Progenitor cell of endocrine pancreas (in vitro differentiated cells): ENCODE measurements at places on chromosomes 2 and 18. TPM values are rescaled to one million over a fixed set of nuclear protein-coding genes. Genes with fewer than 3 reads are reported as not detected.

DNA sequence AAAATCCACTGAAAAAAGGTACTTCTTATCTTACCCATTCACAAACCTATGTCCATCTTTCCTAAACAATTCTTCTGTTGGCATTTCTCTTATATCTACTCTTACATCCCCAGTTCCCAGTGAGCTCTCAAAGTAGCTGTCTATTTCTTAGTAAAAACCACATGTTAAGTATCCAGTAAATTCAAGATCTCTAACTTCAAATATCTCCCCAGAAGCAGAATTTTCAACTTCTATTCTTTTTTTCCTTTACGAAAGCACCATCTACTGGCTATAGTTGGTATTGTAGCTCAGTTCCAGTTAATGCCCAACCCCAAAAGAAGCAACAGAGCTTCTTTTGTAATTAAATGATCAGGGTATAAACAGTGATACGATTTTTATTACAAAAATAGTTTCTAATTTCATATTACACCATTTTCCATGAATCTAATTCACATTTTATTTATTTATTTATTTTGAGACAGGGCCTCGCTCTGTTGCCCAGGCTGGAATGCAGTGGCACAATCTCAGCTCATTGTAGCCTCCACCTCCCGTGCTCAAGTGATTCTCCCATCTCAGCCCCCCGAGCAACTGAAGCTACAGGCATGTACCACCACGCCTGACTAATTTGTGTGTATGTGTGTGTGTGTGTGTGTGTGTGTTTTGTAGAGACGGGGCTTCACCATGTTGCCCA is 28.5 kb downstream of the HRH4 start:
- DNase-seq, result no peak

Gene RASGRP3
- total RNA-seq, result 0.49 TPM in 1 of 2 replicates, not detected in the other

GRCh38 chr2:127811397-127812321 is 688 bp upstream of the WDR33 start:
- DNase-seq, result no peak

- no peak for DNase-seq
These were observed 212.7 kb downstream of the PLCL1 start for GRCh38 chr2:198017068-198017467.

Gene PAIP2B
- 23.9 and 25.1 TPM in 2 replicates for total RNA-seq

DNA sequence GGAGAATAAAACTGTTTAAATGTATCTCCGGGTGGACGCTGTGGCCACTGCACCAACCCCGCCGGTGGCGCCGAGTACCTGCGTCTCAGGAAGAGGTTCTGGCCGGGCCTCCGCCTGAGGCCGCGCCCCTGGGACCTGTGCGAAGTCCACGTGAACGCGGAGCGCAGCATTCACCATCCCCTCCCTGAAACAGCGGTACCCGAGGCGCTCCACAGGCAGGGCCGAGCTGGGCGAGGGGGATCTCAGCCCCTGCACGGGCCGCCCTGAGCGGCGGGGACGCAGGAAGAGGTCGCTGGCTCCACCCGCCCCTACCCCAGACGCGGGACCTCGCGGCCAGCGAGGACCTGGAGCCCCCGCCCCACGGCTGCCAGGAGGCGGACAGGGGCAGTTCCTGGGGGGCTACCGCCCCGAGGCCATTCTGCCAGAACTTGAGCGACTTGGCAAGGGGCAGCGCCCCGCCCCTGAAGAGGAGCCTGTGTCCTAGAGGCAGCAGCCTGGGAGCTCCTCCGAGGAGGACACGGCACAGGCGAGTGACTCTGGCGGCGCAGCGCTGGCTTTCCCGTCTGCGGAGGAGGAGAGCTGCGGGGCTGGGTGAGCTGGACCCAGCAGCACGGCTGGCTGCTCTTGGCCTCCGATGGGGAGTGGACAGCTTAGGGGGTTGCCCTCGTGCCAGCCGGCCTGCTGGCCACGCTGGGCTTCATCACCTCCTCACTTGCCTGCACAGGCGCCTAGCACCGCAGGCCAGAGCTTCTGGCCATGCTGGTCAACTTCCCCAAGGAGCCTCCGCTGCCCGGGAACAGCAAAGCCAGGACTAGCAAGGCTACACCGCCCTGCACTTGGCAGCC is 9.7 kb upstream of the TEKT4 start:
- DNase-seq, result no peak

DNA sequence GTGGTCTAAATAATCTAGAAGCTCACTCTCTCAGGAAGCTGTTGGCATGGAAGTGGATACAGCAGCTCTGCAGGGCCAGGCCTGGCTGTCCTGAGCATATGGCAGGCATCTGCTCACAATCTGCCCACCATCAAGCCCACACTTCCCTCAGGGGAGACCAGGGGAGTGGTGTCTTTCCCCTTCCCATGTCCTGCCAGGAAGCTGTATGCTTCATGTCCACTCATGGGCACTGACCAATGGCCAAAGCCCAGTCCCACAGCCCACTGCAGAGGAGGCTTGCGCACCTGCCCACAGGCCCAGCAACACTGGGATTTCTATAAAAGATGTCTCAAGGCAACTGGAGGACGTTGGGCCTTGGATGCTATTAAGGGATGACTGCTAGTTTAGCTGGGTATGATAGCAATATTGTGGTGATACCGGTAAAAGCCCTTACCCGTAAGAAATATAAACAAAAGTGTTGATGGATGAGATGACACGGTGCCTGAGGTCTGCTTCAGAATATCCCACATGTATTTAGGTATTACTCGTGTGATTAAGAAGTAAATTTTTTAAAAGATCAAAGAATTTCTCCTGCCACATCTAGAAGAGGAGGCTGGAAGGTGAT is 106.7 kb upstream of the CTDP1 start:
- no peak for DNase-seq
